ENCODE measurements at places on chromosomes 3 and 15. TPM values are rescaled to one million over a fixed set of nuclear protein-coding genes. Genes with fewer than 3 reads are reported as not detected.

GRCh38 chr15:62665449-62665848 lies 377.1 kb upstream of the TPM1 start:
- H3K4me1 ChIP-seq, result no peaks in the 10 kb centered on the region
- H3K27me3 ChIP-seq, result no peaks in the 10 kb centered on the region
- H3K4me3 ChIP-seq, result no peak overlapping the region
- DNase-seq, result no peak
- H3K27ac ChIP-seq, result no peak overlapping the region

GRCh38 chr3:149010504-149010951 lies 19.2 kb downstream of the GYG1 start:
- no peak overlapping the region for H3K27ac ChIP-seq
- no peak for DNase-seq
- H3K4me3 ChIP-seq, result no peak overlapping the region
- no peaks in the 10 kb centered on the region for H3K4me1 ChIP-seq
- H3K27me3 ChIP-seq, result no peaks in the 10 kb centered on the region

GRCh38 chr3:19711160-19711782 lies 222.7 kb downstream of the EFHB start:
- H3K4me1 ChIP-seq, result no peaks in the 10 kb centered on the region
- DNase-seq, result no peak
- no peak overlapping the region for H3K27ac ChIP-seq

DNA sequence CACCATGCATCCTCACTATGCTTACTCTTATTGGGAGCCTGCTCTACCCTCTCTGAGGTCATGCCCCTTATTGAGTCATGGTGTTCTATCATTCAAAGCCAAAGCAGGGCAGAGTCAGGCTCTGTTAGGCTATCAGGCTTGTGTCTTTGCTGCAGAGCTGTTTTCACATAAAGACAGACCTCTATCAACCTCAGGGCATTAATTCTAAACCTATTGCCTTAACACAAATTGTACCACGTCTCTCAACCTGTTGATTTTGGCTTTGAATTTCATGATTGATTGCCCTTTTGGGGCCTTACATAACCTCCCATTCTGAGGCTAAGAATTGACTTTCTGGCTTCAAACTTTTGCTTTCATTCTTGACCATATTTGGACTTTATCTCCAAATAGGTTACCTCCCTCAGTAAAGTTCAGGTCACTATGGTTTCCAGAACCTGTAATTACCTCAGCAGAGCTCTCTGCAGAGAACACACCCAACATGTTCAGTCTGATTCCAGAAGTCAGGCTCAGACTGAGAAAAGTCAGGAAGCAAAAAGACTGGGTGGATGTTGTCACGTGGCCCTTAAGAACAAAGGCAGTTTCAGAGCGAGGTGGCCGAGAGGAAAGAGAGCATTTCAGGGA lies 221.4 kb upstream of the NANOGP8 start:
- DNase-seq, result peak; percentile 55
- H3K4me1 ChIP-seq, result peaks cover 36% of the 10 kb centered on the region
- H3K4me3 ChIP-seq, result no peak overlapping the region

- H3K4me3 ChIP-seq, result no peak overlapping the region
- no peaks in the 10 kb centered on the region for H3K36me3 ChIP-seq
- DNase-seq, result no peak
- H3K27me3 ChIP-seq, result no peaks in the 10 kb centered on the region
- H3K27ac ChIP-seq, result no peak overlapping the region
These were observed 227.7 kb upstream of the HES1 start for GRCh38 chr3:193908181-193908744.

DNA sequence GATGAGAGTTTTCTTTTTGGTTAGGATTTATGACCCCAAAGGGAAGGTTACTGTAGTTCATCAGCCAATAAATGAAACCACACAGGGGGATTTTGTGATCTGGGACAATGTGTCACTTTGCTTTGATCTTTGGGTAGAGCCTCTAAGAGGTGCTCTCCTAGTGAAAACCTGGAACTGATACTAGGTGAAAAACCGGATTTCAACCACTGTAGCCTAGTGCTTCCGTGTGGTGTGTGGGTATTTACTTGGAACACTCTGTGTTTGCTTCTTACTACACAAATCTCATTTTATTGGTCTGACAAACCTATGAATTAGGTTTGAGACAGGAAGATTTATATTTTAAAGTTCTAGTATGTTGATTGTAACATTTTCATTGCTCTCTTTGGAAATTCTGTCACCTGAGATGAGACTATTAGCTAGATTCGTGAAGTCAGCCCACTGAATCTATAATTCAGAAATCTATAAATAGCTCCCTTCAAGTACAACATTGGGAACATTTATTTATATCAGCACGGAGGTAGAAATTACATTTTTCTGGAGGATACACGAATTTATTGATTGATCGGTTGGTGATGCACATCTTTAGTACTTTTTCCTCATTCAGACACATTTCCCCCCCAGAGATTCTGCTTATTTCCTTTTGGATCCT lies 119.8 kb downstream of the AKAP13 start:
- H3K36me3 ChIP-seq, result no peaks in the 10 kb centered on the region
- H3K4me1 ChIP-seq, result peaks cover 33% of the 10 kb centered on the region
- no peaks in the 10 kb centered on the region for H3K27me3 ChIP-seq
- no peak overlapping the region for H3K4me3 ChIP-seq

DNA sequence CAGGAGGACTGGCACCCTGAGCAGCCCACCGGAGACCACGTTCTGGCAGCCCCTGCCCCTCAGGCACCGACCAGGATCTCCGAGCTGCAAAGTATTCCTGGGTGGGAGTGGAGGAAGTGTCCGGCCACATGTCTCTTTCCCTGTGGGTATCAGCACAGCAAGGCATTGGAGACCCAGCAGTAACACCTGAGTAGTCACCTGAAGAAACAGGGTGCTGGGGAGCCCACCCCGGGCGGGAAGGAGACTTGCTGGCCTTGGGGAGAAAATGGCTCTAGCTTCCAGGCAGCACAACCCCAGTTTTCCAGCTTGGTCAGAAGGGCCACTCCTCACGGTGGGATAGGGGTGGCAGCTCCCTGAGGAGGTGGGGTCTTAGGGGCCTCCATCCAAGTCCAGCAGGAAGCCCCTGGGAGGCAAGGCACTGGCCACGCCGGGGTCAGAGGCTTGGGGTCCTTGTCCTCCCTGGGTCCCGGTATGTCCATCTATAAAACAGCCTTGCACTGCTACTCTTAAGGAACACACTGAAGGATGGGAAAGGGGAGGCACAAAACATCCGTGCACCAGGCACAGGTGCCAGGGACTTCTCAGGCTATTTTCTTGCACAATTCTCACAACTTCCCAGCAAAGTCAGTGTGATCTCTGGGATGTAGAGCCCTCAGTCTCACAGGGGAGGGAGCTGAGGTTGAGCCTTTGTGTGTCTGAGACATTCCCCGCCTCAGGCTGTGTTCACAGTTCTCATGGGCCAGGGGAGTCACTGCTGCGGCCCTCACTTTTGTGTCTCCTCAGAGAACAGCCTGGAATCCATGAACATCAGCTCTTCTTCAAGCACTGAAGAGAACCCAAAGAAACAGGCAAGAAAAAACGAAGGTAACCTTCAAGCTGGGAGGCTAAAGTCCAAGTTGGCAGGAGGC lies 11.9 kb downstream of the CFAP100 start:
- no peak overlapping the region for H3K27ac ChIP-seq
- H3K36me3 ChIP-seq, result no peaks in the 10 kb centered on the region
- no peak for DNase-seq
- H3K4me1 ChIP-seq, result no peaks in the 10 kb centered on the region

DNA sequence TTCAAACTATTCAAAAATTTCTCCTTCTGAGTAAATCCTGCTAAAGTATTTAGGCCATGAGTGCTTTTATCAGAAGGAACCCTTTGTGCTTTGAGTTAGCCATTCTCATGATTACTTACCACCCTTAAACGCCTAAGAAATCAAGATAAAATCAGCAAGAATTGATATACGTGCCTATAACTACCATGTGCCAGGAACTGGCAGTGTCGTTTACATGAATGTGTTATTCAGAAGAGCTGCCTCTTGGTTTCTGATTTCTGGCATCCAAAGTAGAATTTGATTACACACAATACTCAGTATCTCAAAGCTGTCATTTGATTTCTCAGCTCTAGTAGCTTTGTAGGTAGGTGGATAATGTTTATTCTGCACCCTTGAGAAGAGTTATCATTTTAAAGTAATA lies 351.3 kb upstream of the CCDC54 start:
- no peak for DNase-seq
- H3K4me3 ChIP-seq, result no peak overlapping the region
- no peaks in the 10 kb centered on the region for H3K27me3 ChIP-seq
- H3K27ac ChIP-seq, result no peak overlapping the region

GRCh38 chr3:73175698-73176097 lies 114.2 kb downstream of the EBLN2 start:
- no peaks in the 10 kb centered on the region for H3K4me1 ChIP-seq
- DNase-seq, result no peak
- no peak overlapping the region for H3K27ac ChIP-seq
- H3K27me3 ChIP-seq, result no peaks in the 10 kb centered on the region
- no peaks in the 10 kb centered on the region for H3K36me3 ChIP-seq
- no peak overlapping the region for H3K4me3 ChIP-seq

DNA sequence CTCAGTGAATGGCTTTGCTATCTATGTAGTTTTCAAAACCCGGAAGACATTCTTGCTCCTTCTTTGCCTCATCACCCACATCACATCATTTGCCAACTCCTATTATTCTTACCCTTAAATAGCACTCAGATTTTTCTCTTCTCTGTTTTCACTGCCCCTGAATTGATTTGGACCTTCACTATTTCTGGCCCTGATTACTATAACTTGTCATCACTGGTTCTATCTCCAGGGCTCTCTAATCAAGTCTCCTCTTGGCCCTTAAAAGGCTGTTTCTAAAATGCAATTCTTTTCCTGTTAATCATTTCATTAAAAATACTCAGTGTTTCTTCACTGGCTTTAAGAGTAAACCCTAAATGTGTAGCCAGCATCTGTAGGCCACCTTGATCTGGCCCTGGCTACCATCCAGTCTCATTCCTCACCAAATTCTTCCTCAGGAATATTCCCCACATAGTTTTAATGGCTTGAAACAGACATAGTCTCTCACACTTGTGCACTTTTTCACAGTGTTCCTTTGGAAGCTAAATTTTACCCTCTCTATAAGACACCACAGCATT lies 437.1 kb upstream of the CBLB start:
- H3K36me3 ChIP-seq, result no peaks in the 10 kb centered on the region
- no peak overlapping the region for H3K27ac ChIP-seq
- no peak overlapping the region for H3K4me3 ChIP-seq
- no peaks in the 10 kb centered on the region for H3K4me1 ChIP-seq
- DNase-seq, result no peak

DNA sequence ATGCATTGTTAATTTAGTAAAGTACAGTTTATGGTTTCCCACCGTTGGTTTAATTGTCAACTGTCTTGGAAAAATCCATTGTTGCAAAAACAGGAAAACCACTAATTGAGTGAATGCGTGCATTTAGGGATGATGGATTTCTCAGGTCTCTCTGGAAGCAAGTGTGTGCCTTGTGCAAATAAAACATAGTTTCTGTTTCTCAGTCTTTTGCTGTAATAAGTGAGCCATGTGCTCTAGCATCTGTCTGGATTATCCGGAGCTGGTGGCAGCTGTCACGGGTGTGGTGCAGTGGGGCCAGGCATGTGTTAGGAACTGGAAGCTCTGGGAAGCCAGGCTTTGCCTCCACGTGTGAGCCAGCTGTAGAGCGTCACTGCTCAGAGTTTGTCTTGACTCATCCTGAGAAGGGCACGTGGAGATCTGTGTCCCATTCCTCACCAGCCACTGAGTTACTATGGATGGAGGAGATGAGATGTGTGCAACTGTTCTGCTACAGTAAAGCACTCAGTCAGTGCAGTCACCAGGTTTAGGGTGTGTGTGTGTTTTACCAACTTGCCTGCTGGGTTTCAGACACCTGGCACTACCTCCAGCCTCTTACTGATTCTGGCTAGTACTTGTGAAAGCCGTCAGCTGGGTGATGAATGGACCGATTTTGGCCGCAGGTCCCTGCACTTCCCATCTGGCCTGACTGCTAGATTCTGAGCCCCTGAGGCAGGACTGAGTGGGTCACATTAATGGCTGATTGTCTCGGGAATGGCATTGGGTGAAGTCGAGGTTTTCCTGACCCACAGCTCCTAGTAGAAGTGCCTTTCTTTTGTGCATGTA lies 7.2 kb downstream of the APBA2 start:
- no peak overlapping the region for H3K27ac ChIP-seq
- no peaks in the 10 kb centered on the region for H3K4me1 ChIP-seq
- no peak for DNase-seq
- no peak overlapping the region for H3K4me3 ChIP-seq
- no peaks in the 10 kb centered on the region for H3K27me3 ChIP-seq

- no peaks in the 10 kb centered on the region for H3K27me3 ChIP-seq
- no peak overlapping the region for H3K4me3 ChIP-seq
- H3K36me3 ChIP-seq, result no peaks in the 10 kb centered on the region
- DNase-seq, result peak; percentile 91
- no peak overlapping the region for H3K27ac ChIP-seq
These were observed 5.7 kb downstream of the FURIN start for GRCh38 chr15:90873998-90874605.

DNA sequence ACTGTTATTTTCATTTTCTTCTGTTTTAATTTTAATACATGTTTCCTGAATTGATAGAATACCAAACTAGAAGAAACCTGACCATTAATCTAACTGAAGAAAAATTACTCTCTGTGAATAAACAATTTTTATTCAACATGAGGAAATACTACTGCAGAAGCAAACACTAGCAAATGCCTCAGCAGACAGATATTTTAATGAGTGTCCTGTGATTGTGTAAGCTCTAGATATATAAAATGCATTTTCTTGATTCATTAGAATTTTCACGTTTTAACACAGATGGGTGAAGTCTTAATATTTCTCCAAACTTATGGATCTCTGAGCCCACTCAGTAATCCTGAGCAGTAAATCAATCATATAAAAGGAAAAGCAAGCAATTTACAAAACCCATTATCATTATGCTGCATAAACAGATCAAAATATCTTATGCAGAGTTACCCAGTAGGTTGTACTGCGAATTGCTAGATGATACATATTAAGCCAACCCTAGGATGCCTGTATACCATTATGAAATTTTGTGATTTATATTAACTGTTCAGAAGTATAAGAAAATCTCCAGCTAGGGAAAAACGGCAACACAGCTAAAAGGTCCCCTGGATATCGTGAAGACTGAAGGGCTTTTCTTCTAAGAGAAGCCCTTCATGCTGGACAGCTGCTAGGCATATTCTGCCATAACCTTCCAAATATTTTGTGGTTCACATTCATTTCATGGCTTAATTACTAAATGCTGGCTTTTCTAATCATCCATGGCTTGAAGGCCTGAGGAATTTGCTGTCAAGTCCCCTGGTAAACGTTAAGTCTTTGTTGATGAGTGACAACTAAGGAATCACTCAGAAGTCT lies 157.7 kb upstream of the TGFBR2 start:
- no peaks in the 10 kb centered on the region for H3K4me1 ChIP-seq
- H3K27me3 ChIP-seq, result no peaks in the 10 kb centered on the region
- H3K4me3 ChIP-seq, result no peak overlapping the region
- no peak overlapping the region for H3K27ac ChIP-seq
- DNase-seq, result no peak

DAZL gene
- total RNA-seq, result not detected

SKIC8 gene
- 45.7 TPM for total RNA-seq
